Astrocyte of the hippocampus (primary cell): ENCODE measurements at places on chromosomes 11 and 22.

DNA sequence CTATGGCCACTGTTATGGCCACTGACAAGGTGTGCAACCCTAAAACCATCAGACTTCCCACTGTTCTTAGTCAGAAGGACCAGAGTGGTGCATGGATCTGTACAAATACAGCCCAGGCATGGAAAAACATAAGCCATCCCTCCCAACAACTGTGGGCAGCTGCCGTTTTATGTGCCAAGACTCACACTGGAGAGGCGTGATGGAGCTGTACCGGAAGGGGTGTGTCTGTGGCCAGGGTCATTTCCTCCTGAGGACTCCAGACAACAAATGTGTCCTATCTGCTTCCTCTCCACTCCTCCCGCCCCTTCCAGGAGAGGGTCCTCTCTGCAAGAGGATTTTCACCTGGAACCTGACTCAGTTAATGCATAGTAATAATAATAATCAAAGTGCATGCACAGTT, 29.5 kb downstream of the KCNJ1 start:
- DNase-seq, result no peak

- peak; percentile 67 for DNase-seq
These were observed 12.2 kb upstream of the OR52D1 start for GRCh38 chr11:5476186-5476819.

DNA sequence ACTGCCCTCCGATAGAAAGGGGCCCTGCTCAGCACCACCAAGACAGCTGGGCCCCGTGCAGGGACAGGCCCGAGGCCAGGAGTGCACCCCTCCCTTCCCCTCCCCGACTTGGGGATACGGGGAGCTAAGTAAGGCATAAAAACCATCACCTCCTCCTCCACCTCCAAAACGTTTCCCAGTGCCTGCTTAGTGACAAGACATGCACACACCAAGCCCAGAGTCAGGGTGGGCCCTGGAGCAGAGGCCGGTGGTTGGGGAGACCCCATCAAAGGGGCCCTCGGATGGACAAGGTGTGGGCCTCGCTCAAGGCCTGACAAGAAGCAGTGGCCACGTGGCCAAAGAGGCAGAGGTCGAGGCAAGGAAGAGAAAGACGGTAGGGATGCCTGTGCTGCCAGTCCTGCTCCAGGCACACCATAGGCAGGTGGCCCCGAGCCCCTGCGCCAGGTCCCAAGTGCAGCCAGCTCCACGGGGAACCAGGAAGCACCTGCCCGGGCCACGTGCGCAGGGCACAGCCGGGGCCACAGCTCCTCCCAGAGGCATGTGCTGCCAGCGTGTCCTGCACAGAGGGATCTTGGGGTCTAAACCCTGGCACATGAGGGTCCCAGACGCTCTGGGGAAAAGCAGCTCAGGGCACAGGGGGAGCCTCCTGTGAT, 53.0 kb downstream of the BRD1 start:
- no peak for DNase-seq

- peak; percentile 57 for DNase-seq
These were observed 78.0 kb downstream of the PISD start for GRCh38 chr22:31583861-31584485.

- no peak for DNase-seq
These were observed 18.2 kb upstream of the BMAL1 start for GRCh38 chr11:13259374-13259773.

GRCh38 chr22:50016308-50016987, 3.9 kb upstream of the IL17REL start:
- no peak for DNase-seq

DNA sequence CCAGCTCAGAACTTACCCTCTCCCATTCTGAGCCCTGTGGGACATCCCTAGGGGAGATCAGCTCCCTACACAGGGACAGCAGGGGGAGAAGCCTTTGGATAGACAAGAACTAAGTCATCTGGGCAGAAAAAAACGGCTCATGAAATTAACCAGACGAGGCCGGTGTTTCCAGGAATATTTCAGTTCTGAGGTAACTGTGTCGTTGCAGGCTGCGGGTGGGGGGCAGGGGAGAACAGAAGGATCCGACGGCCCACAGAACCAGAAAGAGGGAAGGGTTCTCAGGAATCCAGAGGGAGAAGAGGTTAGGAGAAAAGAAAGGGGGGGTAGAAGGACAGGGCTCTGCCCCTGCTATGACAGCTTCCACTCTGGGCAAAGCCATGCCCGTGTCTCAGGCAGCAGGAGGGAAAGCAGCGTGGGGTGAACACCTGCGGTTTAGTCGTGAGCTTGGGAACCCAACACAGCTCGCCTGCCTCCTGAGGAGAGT, 3.6 kb downstream of the CLCF1 start:
- DNase-seq, result peak; percentile 63

GRCh38 chr11:115170133-115170815, 333.9 kb downstream of the CADM1 start:
- DNase-seq, result peak; percentile 56

DNA sequence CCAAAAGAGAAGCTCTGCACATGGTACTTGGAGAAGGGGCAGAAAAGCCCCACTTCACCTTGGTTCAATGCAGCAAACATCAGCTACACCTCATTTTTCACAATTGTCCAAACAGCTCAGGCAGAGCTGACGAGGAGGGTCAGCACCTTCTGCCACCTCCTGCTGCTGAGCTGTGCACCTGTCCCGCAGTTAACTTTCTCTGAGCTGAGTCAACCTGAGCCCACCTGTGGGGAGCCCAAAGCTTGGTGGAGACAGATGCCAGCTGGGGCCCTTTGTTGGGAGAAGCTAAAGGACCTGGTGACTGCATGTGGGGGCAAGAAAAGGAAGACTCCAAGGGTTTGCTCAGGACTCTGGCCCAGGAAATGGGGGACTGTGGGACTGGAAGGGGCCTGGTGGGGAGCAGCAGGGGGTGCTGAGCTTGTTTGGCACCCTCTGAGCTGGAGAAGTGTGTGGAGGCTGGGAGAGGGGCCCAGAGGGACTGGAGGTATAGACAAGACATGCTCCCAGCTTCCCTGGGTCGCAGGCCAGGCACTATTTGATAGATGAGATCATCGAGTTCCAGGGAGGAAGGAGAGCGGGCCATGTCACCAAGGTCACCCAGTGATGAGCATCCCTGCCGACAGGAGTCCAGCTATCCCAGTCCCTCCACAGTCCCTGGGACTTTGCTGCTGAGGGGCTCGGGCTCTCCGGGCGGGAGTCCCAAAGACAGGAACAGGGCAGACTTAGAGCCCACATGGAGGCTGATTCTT, 53.5 kb downstream of the KCNJ4 start:
- DNase-seq, result no peak

GRCh38 chr11:90221803-90222458, 918 bp downstream of the CHORDC1 start:
- DNase-seq, result no peak

GRCh38 chr22:46592390-46592872, 27.8 kb upstream of the GRAMD4 start:
- DNase-seq, result peak; percentile 96

GRCh38 chr11:83166193-83166866, 9.4 kb downstream of the PCF11 start:
- no peak for DNase-seq

DNA sequence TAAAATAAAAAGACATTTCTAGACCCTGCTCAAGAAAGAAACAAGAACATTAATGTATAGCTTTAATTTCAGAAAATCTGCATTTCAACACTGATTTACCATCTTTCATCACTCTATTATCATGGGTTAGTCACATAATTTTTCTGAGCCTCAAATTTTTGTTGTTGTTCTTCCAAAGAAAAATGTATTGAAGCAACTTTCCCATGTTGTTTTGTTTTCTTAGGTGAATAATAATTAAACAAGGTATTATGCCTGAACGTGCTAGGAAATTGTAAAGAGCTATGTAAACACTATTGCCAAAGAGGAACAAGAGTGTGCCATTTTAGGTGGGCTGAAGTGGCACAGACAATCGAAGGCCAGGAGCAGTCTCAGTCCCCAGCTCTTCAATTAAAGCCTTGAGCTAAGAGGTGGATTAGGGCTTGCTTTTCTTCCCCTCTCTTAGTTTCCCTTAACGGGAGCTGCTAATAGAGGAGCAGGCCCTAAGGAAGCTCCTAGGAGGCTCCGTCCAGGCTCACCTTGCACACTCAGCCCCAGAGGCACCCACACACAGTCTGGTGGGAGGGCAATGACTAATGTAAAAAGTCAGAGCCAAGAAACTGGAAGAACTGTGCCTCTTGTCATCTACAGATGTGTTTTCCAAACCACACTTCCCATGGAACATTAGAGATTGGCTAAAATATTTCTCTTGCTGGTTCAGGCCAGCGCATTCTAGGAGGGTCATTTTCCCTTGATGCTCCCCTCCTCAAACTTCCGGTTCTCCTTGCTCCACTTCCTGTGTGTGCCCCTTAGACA, 8.8 kb upstream of the UBASH3B start:
- DNase-seq, result peak; percentile 73

DNA sequence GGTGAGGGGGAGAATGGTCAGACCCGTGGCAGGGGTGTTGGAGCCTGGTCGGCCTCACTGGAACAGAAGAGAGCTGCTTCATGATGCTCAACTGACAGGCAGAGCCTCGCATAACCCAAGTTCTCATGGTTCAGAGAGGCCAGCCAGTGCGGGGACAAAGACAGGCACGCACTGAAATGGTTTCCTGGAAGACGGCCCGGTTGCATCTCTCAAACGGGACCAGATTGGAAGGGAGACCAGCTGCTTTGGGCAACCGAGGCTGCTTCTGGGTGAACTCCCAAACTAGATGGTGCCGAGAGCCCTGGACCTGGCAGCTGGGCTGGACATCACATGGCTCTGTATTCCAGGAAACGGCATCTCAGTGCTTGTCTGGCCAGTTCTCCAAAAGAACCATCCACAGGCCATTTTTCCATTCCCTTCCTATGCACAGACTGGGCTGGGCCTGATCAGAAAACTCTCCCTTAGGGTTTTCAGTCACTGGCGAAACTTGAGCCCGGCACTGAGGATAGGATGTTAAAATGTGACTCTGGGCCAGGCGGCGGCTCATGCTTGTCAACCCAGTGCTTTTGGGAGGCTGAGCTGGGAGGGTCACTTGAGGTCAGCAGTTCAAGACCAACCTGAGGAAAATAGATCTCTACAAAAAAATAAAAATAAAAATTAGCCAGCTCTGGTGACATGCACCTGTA, 80.1 kb upstream of the PRODH start:
- no peak for DNase-seq

GRCh38 chr11:85740481-85741400, 54.7 kb upstream of the CCDC89 start:
- no peak for DNase-seq

DNA sequence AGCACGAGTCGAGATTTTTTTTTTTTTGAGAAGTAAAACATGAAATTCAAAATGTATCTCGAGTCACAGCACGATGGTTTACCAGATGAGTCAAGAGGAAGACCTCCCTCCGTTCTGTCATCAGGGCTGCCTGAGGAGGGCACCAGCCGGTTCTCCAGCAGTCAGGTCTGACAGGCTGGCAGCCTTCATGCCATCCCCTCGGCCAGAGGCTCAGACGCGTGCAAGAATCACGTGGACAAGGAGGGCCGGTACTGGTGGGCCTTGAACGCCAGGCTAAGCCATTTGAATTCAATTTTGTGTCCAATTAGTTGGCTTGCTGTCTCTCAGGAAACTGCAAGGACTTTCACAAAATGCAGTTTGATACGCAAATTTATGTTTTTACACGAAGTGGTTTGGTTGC, 1412.2 kb downstream of the BRD1 start:
- DNase-seq, result no peak

GRCh38 chr22:37331034-37331428, 48.7 kb downstream of the CYTH4 start:
- peak; percentile 82 for DNase-seq

DNA sequence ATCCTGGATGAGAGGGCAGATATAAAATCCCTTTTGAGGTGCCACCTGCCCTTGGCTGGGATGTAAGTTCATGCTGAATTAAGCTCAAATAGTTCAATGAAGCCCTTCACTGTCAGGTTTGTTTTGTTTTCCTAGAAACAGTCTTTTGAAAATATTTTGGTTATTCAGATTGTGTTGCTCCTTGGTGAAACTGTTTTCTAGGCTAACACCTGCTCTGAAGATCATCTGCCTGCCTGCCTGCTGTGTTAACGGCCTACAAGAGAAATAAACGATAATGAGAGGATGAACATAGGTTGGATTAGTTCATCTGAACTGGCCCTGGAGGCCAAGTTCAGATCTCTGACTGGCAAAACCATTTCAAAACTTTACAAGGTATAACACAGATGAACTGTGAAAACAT, 67.4 kb downstream of the ZBTB44 start:
- no peak for DNase-seq

- peak; percentile 98 for DNase-seq
These were observed 19.3 kb downstream of the CREB3L1 start for GRCh38 chr11:46296528-46297448.

DNA sequence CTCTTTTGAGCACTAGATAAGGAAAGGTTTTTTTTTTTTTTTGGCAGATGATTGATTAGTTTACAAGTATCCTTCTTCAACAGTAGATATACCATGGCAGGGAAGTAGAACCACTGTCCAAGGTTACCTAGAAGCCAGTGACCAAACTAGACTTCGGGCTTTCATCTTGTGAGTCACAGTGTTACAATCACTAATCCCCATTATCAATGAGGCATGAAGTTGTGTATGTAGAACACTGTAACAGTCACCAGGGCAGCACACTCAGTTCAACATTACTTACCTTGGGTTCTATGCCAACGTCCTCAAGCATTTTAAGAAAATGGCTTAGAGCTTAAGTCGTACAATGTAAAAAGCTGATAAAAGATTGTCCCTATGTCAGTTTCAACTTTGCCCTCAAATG, 430.9 kb downstream of the ETS1 start:
- DNase-seq, result peak; percentile 75

DNA sequence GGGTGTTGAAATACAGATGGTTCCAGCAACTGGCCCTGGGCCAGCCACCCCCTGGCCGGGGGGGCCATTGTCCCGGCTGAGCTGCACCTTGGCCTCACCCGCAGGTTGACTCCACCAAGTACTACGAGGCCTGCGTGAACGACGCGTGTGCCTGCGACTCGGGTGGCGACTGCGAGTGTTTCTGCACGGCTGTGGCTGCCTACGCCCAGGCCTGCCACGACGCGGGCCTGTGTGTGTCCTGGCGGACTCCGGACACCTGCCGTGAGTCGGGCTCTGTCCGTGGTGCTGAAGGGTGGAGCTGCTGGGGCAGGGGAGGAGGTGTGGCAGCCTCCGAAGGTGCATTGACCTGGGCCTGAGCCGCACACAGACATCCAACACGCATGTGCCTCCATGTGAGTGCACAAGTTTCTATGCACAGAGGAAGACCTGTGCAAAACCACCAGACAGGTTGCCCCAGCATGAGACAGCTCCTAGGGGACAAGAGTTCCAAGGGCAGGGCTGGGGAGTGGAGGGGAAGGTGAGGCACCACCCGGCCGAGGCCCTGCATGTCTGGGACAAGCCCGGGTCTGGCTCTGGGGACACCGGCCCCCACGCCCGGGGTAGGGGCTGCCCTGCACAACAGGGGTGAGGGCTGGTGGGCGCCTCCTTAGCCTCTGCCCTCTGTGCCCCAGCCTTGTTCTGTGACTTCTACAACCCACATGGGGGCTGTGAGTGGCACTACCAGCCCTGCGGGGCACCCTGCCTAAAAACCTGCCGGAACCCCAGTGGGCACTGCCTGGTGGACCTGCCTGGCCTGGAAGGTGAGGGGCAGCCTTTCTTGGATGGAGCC, 16.1 kb downstream of the MUC5B start:
- DNase-seq, result peak; percentile 19

DNA sequence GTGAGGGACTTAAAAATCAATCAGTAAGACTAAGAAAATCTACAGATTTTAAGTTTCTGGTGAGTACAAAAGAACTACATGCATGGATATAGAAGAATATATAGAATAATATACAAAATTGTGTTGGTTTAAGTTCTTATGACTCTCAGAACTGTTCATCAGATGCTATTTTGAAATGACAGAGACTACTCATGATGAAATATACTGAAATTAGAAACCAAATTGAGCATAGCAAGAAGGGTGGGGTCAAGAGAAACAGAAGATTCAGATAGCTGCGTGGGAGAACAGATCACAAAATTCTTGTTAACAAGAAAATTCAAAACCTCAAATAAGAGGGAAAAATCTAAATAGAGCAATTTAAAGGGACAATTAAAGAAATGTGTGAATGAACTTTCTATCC, 2125.3 kb upstream of the RAG2 start:
- no peak for DNase-seq
